Left lobe of liver (tissue), 2 donors: ENCODE measurements at places on chromosomes 1 and 21. TPM values are rescaled to one million over a fixed set of nuclear protein-coding genes. Genes with fewer than 3 reads are reported as not detected.

DNA sequence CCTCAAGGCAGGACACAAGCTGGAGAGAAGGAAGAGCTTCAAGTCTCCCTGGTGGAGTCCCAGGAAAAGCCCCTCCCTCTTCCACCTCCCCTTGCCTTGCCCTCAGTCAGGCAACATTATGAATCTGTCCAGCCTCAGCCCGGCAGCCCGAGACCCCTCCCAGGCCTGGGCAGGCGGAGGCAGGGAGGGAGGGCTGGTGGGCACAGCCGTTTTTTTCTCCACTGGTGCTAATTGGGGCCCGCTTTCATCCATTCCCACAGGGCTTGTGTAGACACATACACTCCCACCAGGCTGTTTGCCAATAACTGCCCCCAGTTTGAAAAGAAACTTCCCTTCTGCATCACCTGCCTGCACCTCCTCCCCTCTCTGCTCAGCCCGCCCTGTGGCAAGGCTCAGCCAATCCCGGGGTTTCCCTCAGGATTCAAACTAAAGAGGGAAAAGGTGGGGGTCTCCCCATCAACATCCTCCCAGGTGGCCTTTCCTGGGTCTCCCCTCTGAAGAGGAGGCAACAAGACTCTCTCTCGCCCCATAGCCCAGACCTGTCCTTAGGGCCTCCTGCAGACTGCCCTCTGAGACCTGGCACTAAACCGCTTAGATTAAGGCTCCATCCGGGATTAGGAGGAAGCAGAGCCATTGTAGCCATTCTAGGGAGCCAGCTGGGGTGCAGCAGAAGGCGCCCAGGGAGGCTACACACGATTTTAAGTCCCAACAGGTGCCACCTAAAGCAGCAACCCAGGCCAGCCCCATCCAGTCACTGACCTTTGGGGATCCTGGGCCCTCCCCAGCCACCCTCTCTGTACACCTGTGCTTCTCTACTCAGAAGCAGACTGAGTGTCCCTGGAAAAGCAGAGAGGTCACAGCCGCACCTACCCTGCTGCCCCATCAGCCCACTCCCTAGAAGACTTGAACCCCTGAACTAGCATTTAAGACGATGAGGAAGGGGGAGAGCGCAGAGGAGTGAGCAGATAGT, 3.5 kb downstream of the IGSF9 start:
- no peak for DNase-seq

GRCh38 chr1:12618661-12618964, 603 bp upstream of the DHRS3 start:
- DNase-seq, result no peak

GRCh38 chr1:60073605-60074278, at the start of gene C1orf87:
Gene C1orf87, minus strand, starts transcription at chr1:60073770. Its CDS starts 1,127 bp downstream, at chr1:60072643.
- DNase-seq, result no peak

GRCh38 chr1:221206076-221206475, 326.8 kb downstream of the HLX start:
- DNase-seq, result no peak

DNA sequence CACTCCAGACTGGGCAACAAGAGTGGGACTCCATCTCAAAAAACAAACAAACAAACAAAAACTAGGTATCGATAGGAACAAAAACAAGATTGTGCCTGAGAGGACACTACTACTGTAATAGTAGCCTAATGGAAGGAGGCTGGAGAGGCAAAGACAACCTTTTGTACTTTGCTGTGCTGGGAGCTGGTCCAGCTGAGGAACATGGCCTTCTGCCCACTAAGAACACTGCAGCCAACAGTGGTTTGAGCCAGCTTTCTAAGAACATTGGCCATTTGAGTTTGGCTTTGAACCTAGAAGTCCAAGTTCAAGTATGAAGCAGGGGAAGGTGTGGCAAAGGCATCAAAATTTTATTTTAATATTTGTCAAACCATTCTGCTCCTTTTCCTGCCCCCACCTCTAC, 22.7 kb upstream of the RGS8 start:
- DNase-seq, result peak; percentile 87

Gene GJA8
- not detected for total RNA-seq
